Muscle of arm (tissue), 14 donors: ENCODE measurements at places on chromosomes 6 and 20. TPM values are rescaled to one million over a fixed set of nuclear protein-coding genes. Genes with fewer than 3 reads are reported as not detected.
A peak's percentile ranks its signal among the peaks of the same experiment; 100 is the strongest.

The PTCRA gene
- polyA plus RNA-seq, result not detected

GRCh38 chr20:49568278-49569151 lies 578 bp upstream of the PTGIS start:
- no peak for DNase-seq

The LPA gene
- polyA plus RNA-seq, result 0.21 TPM

DNA sequence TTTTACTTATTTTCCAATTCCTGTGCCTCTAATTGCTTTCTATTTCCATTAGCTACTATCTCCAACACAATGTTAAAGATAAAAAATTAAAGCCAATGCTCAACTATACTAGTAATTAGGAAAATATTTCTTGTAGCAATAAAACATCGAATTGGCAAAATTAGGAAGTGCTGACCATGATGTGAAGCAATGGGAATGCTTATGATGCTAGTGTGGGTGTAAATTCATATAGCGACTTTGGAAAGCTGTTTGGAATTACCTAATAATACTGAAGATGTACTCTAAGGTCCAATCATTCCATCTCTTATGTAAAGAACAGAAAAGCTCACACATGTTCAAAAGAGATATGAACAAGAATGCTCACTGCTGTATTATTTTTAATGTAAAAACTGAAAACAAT lies 78.2 kb downstream of the UBE3D start:
- no peak for DNase-seq

The RAB44 gene
- polyA plus RNA-seq, result 0.14 TPM

The ATP6V1G2 gene
- polyA plus RNA-seq, result 4.9 TPM

The HLA-DMB gene
- polyA plus RNA-seq, result 3.8 TPM

GRCh38 chr6:124536842-124537191 lies 425.4 kb upstream of the RNF217 start:
- no peak for DNase-seq

The SLC26A8 gene
- 0.39 TPM for polyA plus RNA-seq

The RAB5IF gene
- polyA plus RNA-seq, result not detected

The COL11A2 gene
- 32.4 TPM for polyA plus RNA-seq

The CST1 gene
- not detected for polyA plus RNA-seq

The BTN2A1 gene
- 30.1 TPM for polyA plus RNA-seq

The POLR3F gene
- 11.9 TPM for polyA plus RNA-seq

GRCh38 chr20:760751-761417 lies 7.4 kb downstream of the SLC52A3 start:
- DNase-seq, result no peak

GRCh38 chr6:73666393-73666792 lies 12.6 kb upstream of the SLC17A5 start:
- no peak for DNase-seq

The GMPR gene
- polyA plus RNA-seq, result 62.1 TPM

DNA sequence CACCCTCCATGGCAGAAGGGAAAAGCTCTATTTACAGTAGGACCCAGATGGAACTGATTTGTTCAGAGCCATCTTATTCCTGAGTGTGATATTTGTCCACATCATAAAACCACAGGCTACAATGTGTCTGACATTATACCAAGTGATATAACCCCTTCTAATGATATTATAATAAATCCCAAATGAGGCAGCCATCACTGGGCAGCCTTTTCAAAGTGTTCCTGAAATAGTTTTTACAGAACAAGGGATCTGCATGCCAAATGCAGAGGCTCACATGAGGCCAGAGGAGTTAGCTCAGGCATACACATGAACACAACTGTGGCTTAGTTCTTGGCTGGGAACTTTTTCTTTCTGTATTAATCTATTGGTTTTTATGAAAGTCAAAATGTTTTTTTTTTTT lies 207.7 kb downstream of the MAFB start:
- DNase-seq, result peak; percentile 23

The CEP57L1 gene
- polyA plus RNA-seq, result 39.1 TPM

The FYN gene
- polyA plus RNA-seq, result 163 TPM

DNA sequence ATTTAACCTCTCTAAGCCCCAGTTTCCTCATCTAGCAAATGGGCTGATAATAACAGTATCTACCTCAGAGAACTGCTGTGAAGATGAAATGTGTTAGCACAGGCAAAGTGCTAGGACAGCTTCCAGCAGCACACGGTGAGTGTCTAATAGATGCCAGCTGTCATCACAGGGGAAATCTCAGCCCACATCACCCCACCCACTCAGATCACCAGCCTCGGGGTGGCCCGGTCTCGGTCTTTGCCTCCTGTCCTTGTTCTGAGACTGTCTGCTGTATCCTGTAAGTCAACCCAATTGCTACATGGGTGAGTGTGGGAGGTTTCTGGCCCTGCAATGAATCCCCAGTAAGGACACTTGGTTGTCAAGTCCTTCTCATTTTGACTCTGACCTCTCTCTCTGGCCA lies 99.5 kb upstream of the ZNFX1 start:
- no peak for DNase-seq

DNA sequence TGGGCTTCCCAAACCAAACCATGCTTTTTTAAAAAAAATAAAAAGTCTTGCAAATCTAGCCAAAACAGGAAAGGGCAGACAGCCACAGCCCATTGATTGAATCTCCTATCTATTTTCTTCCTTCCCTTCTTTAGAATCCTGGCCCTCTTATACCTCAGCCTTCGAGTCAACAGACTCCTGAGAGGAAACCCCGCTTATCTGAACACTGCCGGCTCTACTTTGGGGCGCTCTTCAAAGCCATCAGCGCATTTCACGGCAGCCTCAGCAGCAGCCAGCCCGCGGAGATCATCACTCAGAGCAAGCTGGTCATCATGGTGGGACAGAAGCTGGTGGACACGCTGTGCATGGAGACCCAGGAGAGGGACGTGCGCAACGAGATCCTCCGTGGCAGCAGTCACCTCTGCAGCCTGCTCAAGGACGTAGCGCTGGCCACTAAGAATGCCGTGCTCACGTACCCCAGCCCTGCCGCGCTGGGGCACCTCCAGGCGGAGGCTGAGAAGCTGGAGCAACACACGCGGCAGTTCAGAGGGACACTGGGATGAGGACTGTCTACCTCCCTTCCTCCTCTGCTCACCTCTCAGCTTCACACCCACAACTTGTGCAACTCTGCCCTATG lies 10.1 kb upstream of the RTF2 start:
- no peak for DNase-seq

DNA sequence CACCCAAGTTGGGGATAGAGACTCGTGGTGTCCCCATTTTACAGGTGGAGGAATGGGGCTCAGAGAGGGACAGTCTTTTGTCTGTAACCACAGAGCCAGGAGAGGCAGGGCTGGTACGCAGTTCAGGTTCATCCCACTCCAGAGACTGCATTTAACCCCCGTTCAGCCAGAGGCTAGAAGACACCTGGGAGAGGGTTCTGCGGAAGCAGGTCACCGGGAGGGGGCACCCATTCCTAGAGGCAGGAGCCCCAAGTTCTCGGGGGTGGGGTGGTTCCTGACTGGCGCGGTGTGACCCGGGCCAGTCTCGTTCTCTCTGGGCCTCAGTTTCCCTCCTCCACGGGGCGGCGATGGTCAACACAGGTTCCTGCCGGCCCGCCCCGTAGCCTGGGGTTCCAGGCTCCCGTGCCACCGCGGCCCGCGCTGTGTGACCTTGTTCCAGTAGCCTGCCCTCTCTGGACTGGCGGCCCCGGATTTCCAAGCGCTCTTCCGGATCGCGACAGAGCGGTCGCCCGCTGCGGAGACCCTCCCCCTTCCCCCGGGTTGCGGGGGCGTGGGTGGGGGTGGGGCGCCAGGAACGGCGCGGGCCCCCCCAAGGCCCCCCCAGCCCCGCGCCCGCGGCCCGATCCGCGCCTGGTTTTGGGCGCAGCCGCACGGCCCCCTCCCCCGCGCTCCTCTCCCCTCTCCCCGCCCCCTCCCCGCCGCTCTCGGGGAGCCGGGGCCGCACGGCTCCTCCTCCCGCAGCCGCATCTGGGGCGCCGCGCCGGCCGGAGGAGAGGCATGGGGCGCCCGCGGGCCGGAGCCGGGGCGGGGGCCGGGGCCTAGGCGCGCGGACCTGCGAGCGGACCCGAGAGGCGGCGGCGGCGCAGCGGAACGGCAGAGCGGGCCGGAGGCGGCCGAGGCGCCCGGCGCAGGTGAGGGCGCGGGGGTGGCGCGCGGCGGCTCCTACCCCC lies at the start of gene DLGAP4:
TSS of gene DLGAP4 (plus strand) at position 738 of the 950 bp plus-strand sequence. CDS start 125,379 bp downstream, outside the sequence.
- no peak for DNase-seq

GRCh38 chr6:153340568-153340967 lies 209.5 kb upstream of the RGS17 start:
- no peak for DNase-seq

The SEMG1 gene
- not detected for polyA plus RNA-seq

The NRN1 gene
- 29.2 TPM for polyA plus RNA-seq

DNA sequence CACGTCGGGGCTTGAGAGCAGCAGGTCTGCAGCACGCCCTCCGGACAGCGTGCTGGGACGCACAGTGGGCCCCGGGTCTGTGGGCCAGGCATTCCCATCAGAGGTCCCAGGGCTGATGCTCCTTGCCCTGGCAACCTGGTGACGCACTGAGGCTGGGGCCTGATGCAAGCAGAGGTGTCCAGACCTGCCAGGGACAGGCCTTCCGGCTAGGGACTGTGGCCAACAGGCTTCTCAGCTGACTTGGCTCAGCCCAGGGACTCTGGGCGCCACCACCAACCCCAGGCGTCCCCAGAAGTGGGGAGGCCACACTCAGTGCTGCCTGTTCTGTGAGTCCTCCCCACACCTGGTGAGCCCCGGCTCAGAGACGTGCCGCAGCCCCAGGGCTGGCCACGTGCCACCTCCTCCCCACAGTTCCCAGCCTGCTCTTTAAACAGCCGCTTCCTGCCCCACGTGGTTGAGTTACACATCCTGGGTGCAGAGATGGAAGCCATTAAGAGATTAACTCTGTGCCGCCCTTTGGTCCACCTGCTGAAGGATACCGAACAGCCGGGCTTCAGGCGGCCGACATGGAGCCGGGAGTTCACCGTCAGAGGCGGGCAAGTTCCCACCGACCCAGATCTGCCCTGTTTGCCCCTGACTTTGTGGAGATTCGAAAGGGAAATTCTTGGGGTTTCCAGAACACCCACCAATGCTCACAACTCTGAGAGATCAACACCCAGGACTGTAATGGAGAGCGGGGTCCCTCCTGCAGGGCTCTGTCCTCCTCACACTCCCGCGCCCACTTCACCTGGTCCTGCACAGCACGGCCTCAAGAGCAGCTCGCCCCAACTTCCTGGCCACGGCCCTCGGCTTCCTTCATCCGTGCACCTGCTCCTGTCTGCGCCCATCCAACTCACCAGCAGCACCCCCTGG lies 37.6 kb upstream of the ZBP1 start:
- DNase-seq, result no peak

DNA sequence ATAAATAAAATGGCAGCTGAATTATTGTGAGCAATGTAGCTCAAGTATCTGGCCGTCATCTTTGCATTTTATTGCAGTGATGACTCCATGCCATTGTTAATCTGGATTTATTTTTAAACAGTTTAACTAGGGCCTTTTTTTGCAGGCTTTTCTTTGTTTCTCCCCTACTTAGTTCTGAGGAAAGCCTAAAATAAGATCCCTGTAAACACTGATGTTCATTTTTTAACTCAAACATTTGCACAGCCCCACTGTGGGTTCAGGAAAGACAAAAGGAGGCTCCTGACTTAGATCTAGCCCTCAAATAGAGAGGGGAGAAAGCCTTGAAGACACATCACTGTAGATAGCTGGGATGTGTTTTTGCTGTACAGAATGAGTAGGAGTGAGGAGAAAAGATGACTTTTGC lies 69.2 kb downstream of the PLEKHG1 start:
- no peak for DNase-seq

- DNase-seq, result no peak
These were observed 453.3 kb downstream of the RFPL4B start for GRCh38 chr6:112800439-112800838.

The GATA5 gene
- polyA plus RNA-seq, result 0.25 TPM

- DNase-seq, result no peak
These were observed 2.6 kb downstream of the DSE start for GRCh38 chr6:116373300-116373699.

The ENPP5 gene
- 5.1 TPM for polyA plus RNA-seq

- DNase-seq, result no peak
These were observed 302.6 kb upstream of the NRSN1 start for GRCh38 chr6:23823421-23823820.

GRCh38 chr20:63434599-63435378 lies 37.7 kb downstream of the KCNQ2 start:
- DNase-seq, result peak; percentile 82

- peak; percentile 8 for DNase-seq
These were observed 72.2 kb downstream of the SCAF8 start for GRCh38 chr6:154805288-154805911.

DNA sequence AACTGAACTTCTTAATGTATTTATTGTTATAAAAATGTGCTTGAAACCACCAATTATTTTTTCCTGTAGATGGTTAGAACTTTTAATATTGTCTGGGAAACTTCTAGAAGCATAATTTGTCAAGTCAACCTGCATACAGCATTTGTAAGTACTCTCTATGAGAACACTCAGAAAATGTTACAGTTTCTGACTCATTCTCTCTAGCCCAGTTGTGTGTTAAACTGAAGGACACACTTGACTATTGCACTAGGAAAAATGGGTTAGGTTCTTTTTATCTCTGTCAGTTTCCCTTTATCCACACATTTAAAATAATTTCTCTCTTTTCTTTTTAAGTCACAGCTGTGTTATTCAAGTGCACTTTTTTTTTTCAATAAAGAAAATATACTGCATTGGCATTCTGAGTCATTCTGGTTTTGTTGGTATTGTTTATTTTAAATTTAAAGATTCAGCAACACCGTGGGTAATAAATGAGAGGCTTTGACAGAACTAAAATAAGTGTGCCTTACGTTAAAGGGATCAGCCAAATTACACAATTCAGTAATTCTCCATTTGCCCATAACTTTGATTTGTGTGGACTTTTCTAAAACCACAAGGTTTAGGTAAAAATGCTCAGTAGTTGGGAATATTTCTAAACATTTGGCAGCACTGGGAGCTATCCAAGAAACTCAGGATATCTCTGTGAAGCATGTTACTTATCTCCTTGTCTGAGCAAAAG lies 50.7 kb downstream of the OPN5 start:
- DNase-seq, result no peak

The BPI gene
- 0.65 TPM for polyA plus RNA-seq

The MARCKS gene
- polyA plus RNA-seq, result 180 TPM

GRCh38 chr6:3977875-3978711 lies 100.8 kb downstream of the FAM217A start:
- DNase-seq, result peak; percentile 86
